ENCODE measurements at places on chromosomes 6 and 20.

DNA sequence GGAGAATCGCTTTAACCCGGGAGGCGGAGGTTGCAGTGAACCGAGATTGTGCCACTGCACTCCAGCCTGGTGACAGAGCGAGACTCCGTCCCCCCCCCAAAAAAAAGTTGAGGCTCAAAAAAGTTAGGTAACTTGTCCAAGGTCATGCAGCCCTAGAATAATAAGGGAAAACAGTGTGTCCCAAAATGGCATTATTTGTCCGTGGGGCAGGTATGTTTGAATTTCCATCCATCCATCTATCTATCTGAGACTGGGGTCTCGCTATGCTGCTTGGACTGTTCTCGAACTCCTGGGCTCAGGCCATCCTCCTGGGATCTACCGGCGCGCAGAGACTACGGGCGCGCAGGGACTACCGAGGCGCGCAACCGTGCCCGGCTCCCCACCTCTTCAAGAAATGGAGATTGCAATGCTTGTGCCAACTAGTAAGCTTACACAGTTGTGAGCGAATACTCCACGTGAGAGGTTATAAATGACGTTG is 374 bp upstream of the ABCC10 start:
- no peak for ATAC-seq

DNA sequence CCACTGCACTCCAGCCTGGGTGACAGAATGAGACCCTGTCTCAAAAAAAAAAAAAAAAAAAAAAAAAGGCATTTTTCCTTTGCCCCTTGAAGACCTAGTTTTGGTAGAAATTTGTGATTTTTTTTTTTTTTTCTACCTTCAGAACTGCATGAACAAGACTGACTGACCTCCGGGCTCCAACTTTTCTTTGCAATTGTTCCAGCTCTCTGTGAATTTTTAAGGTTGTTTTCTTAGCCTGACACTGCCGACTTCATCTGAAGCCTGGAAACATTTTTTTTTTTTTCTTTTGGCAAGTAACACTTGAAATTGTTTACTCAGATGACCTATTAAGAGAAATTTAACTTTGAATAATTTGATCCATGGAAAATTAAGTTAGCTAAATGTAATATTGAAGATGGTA is 73.0 kb downstream of the SLC24A3 start:
- no peak for ATAC-seq

- ATAC-seq: no peak
These were observed 27.6 kb downstream of the ZNF292 start for GRCh38 chr6:87182940-87183339.

DNA sequence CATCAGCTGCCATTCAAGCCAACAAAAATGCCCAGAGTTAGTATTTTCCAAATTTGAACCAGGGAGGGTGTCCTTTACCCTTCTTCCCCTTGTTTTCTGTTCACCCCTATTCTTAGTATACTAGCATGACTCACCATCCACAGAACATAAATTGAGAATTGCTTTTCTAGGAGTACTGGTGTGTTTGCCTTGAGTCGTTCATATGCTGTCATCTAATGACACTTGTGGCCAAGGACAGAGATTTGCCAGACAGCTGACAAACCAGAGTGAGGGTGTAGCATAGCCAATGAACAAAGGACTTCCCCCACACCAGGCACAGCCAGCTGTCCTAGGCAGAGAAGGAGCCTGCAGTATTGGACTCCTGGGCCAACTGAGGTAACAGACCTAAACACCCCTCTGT is 62.2 kb downstream of the FILIP1 start:
- ATAC-seq: no peak

DNA sequence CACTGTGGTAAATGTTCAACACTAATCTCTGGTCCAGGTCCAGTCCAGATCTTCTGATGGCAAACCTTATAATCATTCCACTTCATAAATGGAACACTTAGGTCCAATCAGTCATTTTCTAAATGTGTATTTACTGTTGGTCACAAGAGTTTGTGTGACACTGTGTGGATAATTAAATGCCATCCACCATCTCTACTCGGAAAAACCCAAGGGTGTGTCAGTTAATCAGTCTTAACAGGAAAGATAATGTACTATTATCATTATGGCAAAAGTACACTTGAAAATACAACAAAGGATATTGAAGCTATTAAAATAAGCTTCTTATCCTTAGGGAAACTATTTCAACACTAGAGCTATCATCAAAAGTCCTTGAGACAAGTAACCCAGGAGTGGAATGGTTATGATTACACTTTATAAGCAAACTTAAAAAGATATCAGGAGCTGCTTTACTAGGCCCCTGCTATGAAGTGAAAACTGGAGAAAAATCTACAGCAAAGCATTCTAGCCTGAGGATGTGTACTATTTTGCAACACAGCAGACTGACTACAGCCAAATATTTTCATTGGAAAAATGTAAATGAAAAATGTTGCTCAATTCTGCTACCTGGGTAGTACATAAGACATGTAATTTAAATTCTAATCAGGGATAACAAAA is 227.9 kb downstream of the LAMA2 start:
- ATAC-seq: no peak

DNA sequence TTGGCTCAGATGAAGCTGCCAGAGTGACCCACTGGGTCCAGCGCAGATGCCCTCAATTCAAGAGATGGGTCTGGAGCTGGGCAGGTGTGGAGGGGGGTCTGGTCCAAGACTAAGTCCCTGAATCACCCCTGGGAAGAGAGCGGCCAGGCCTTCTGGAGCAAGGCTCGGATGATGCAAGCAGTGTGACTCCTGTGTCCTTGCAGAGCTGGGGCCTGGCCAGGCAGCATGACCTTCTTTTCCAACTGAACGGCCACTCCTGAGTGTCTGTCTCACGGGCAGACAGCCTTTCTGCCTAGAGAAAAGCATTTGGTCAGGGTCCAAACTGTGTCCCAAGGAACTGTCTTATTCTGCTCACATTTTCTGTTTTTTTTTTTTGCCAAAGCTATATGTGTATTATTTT is 42.6 kb upstream of the FNDC1 start:
- ATAC-seq: no peak

DNA sequence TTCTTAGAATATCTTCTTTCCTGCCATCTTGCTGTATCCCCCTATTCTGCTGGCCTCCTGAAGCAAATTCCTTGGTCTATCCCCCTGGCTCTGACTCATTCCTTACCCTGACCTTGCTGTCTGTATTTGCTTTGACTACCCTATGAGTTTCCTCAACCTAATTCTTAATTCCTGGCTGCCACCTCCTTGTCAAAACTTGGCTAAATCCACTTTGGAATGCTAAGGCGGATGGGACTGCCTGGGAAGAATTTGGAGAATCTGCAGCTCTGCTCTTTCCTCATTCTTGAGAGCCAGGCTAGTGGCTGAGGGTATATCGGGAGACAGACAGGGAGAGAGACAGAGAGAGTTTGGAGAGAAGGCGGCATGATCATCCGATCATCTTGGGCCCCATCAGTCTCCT is 24.4 kb downstream of the CAP2 start:
- no peak for ATAC-seq

DNA sequence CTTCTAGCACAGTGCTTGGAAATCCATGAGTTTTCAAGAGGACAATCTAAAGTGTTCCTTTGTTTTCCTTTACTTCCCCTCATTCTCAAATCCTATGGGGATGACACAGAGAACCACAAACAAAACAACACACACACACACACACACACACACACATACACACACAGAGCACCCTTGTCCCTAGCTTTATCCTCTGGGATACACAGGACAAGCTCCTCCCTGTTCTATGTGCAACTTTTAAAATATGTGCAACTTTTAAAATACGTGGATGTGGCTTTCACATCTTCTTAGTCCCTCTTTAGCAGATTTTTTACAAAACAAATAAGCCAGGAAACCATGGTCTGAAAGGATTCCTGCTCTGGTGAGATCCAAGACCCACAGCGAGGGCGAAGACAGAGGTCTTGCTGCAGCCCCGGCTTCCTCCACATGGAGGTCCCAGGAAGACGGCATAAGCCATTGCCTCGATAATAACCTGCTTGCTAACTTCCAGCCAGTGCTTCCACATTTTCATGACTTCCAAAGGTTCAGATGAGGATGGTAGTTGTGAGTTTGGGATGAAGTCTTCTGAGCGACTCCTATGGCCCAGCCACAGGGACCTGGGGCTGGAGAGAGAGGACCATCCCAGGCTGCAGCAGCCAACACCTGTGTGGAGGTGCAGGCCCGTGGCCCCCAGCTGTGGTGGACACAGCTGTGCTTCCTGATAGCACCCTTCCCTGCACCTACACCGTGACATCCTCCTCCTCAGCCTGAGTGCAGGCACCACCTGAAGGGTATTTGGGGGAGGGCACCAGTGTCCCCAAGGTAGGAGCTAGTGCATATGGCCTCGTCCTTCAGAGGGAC is 62.8 kb upstream of the CD93 start:
- ATAC-seq: no peak

- peak; percentile 79 for ATAC-seq
These were observed 197.0 kb downstream of the UTRN start for GRCh38 chr6:144482142-144482541.

GRCh38 chr20:44660581-44660980 is 9.1 kb upstream of the ADA start:
- ATAC-seq: peak; percentile 62

GRCh38 chr20:5197847-5198650 is 71.2 kb downstream of the CDS2 start:
- no peak for ATAC-seq

GRCh38 chr6:103277936-103278335 is 1581.8 kb downstream of the HACE1 start:
- ATAC-seq: no peak

- ATAC-seq: no peak
These were observed 211.4 kb downstream of the FOXC1 start for GRCh38 chr6:1821164-1821512.

DNA sequence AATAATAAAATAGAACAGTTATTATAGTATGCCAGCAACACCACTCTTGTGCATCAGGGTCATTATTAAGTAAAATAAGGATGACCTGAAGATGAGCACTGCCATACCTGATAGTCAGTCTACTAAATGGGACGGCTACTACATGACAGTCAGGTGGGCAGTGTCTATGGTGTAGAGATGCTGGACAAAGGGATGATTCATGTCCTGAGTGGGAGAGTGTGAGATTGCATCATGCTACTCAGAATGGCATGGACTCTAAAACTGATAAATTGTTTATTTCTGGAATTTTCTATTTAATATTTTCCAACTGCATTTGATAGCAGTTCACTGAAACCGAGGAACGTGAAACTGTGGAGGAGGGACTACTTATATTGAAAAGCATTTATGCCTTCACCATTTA is 38.8 kb downstream of the SNX9 start:
- ATAC-seq: no peak

DNA sequence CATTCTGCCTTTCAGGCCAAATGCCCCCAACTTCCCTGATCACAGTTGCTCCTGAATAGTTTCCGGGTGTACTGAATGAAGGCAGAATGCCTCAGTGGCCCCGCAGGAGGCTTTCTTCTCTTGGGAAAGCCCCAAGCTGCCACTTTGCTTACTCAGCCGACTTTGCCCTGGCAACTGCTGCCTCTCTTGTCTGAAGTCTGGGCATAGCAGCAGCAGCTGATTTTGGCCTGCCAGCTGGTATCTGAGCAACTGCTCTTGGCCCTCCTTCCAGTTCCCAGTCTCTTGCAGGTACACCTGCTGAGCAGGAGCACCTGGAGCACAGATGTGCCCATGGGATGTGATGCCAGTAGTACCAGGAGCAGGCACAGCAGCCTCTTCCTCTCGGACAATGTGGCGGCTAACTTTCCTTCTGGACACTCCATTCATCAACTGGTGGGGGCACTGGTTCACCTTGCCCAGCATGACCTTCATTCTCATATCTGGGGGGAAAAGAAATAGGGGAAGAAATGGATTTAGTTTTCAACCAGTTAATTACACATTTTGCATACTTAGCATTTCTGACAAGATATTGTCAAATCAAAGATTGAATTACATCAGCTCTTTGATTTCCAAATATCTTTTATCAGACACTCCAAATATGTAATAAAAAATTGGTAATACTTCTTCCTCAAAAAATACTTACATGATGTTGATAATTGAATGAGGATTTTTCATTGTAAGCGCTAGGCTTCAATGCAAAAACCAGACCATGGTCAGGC is 468.2 kb downstream of the PKHD1 start:
- ATAC-seq: no peak

- peak; percentile 84 for ATAC-seq
These were observed at the start of gene RAMACL for GRCh38 chr6:166586424-166587156. Gene RAMACL (minus strand): TSS chr6:166586678. CDS start chr6:166586477, 201 bp downstream.

GRCh38 chr6:18389479-18389878 is 2.3 kb downstream of the RNF144B start:
- ATAC-seq: no peak
